Aorta (tissue), 5 donors: ENCODE measurements at places on chromosomes 1 and 21. TPM values are rescaled to one million over a fixed set of nuclear protein-coding genes. Genes with fewer than 3 reads are reported as not detected.

Gene CR1L
- total RNA-seq, result not detected

Gene STUM
- total RNA-seq, result 3.0 TPM

Gene CDA
- total RNA-seq, result 5.3 TPM

Gene ANGPTL7
- total RNA-seq, result 7.1 TPM

Gene ZNF326
- 20.6 TPM for total RNA-seq

Gene KRTAP10-1
- total RNA-seq, result not detected

Gene SESN2
- 9.8 TPM for total RNA-seq

GRCh38 chr1:121443001-121443540, 258.3 kb downstream of the SRGAP2C start:
- DNase-seq, result no peak
- no peaks in the 10 kb centered on the region for H3K4me1 ChIP-seq
- H3K4me3 ChIP-seq, result no peak overlapping the region
- H3K27me3 ChIP-seq, result no peaks in the 10 kb centered on the region

DNA sequence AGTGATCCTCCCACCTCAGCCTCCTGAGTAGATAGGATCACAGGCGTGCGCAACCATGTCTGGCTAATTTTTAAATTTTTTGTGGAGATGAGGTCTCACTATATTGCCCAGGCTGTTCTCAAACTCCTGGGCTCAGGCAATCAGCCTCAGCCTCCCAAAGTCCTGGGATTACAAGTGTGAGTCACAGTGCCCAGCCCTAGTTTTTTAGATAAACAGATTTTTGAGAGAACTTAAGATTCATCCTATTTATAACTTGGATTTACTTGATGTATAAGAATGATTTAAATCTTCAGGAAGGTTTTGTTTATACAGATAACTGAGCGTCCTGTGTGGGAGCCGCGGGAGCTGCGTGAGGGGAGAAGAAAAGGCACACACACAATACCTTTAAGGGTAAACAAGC, 26.2 kb downstream of the HEYL start:
- H3K36me3 ChIP-seq, result peaks cover 2% of the 10 kb centered on the region
- no peaks in the 10 kb centered on the region for H3K4me1 ChIP-seq
- H3K4me3 ChIP-seq, result no peak overlapping the region

- H3K27me3 ChIP-seq, result no peaks in the 10 kb centered on the region
- no peak overlapping the region for H3K27ac ChIP-seq
- H3K4me1 ChIP-seq, result no peaks in the 10 kb centered on the region
- no peak for DNase-seq
- H3K4me3 ChIP-seq, result no peak overlapping the region
These were observed 102.3 kb downstream of the LACTBL1 start for GRCh38 chr1:22870201-22870871.

DNA sequence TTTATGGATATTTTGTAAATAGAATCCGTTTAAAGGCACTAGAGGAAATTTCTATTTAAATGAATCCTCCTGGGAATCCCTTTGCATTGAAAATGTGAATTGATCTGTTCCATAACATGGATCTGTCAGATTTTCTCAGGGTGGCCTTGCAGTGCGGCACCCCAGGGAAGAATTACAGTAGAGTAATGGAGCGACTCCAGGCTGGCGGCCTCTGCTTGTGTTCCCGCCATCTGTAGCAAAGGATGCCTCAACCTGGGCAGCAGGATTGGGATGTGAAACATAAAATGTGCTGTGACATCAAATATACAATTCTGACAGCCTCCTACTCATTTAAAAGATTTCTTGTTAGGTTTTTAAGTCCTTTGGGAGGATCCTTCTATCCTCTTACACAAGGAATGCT, 115.9 kb downstream of the RHOU start:
- H3K4me3 ChIP-seq, result no peak overlapping the region
- no peak for DNase-seq
- H3K4me1 ChIP-seq, result no peaks in the 10 kb centered on the region
- no peaks in the 10 kb centered on the region for H3K36me3 ChIP-seq
- H3K27ac ChIP-seq, result no peak overlapping the region

DNA sequence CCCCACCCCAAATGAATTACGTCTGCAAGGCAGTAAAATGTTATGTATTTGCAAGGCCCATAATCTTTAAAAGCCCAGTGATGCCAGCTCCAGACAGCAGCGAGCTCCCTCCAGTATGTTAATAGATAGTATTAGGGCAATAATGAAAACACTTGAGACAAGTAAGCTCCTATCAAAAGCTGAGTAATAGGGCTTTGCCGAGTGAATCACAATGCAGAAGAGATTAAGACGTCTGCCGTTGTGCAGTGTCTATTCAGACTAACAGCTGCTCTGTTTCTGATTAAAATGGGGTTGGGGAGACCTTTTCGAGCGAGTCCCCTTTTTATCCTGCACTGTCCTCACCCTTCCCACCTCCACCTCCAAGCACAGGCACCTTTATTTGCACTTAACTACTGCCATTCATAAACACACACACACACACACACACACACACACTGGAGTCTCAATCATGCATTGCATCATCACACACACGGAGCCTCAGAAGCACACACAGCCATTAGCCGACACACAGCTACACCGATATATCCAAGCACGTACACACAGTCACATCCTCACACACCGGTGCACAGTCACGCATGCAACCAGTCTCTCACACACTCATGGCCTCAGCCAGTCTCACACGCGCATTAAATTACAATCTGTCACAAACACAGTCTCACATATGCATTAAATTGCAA, 46.0 kb upstream of the FOXO6 start:
- H3K4me3 ChIP-seq, result no peak overlapping the region
- DNase-seq, result no peak
- H3K36me3 ChIP-seq, result no peaks in the 10 kb centered on the region
- no peaks in the 10 kb centered on the region for H3K27me3 ChIP-seq

GRCh38 chr1:217889401-217889800, 258.3 kb downstream of the SPATA17 start:
- no peak for DNase-seq
- H3K27ac ChIP-seq, result no peak overlapping the region
- no peak overlapping the region for H3K4me3 ChIP-seq
- H3K4me1 ChIP-seq, result peaks cover 2% of the 10 kb centered on the region
- H3K36me3 ChIP-seq, result no peaks in the 10 kb centered on the region

DNA sequence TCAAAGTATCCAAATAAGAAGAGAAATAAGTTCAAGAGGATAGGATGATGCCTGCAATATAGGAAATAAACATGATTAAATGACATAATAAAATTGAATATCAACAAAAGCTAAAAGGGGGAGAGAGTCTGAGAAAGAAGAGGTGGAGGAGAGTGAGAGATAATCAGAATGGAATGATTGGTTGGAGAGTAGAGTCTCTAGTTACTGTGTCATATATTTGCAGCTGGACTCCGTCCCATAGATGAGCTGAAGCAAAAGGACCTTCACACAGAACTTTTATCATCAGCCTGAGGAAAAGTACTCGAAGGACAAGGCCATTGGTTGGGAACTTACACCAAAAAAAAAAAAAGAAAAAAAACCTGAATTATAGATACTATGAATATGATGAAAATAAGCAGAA, 22.8 kb upstream of the S100A2 start:
- no peak for DNase-seq
- H3K27ac ChIP-seq, result no peak overlapping the region
- no peaks in the 10 kb centered on the region for H3K36me3 ChIP-seq
- no peaks in the 10 kb centered on the region for H3K27me3 ChIP-seq

DNA sequence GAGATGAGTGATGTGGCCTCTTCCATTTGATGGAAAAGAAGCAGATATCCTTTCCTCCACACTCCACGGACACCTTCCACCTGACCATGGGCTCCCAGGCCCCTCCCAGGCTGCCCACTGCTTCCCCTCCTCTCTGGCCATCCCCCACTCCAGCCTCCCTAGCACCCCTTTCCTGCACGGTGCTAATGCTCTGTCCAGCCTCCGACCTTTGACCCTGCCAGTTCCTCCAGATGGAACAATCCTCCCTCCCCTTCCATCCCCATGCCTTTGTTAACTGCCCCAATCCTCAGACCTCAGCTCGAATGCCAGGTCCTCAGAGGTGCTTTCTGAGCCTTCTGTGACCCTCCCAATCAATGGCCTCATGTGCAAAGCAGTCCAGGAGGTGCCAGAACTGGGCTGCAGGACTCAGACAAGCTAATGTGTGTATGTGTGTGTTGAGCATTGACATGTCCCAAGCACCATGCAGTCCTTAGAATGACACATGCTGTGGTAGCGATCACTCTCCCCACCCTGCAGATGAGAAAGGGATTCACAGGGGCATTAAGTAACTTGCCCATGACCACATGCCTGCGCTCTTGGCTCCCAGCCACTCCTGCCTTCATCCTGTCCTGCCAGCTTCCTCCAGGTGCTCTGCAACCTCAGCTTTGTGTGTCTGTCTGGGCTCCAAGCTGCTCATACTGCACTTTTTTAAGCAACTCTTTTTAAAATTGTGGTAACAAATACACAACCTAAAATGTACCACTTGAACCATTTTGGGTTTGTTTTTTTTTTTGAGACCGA, 63.5 kb upstream of the EDN2 start:
- no peaks in the 10 kb centered on the region for H3K4me1 ChIP-seq
- no peaks in the 10 kb centered on the region for H3K36me3 ChIP-seq
- H3K4me3 ChIP-seq, result no peak overlapping the region
- H3K27me3 ChIP-seq, result no peaks in the 10 kb centered on the region

GRCh38 chr1:77514921-77515776, 167.3 kb downstream of the ZZZ3 start:
- H3K36me3 ChIP-seq, result no peaks in the 10 kb centered on the region
- no peaks in the 10 kb centered on the region for H3K4me1 ChIP-seq
- DNase-seq, result no peak
- no peaks in the 10 kb centered on the region for H3K27me3 ChIP-seq

DNA sequence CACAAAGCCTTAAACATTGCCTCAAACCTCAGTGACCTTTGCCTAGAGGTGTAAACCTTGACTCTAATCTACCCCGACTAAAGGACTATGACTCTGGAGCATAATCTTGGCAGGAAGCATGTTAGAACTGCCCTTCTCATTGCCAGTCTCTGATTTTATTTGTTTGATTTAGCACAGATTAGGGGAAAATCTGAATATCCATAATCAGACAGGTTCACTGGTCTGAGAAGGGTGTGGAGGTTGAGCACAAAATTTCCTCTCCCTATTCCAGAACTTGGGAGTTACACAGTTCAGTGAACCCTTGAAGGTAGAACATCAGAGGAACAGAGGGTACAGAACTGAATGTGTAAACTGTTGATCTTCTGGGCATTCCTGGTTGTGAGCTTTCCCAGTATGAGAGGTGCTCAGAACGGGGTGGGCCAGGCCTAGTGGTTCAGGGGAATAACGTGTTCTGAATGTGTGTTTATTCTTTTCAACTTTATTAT, 8.3 kb upstream of the PSMB4 start:
- H3K27ac ChIP-seq, result no peak overlapping the region
- no peaks in the 10 kb centered on the region for H3K4me1 ChIP-seq
- DNase-seq, result no peak

DNA sequence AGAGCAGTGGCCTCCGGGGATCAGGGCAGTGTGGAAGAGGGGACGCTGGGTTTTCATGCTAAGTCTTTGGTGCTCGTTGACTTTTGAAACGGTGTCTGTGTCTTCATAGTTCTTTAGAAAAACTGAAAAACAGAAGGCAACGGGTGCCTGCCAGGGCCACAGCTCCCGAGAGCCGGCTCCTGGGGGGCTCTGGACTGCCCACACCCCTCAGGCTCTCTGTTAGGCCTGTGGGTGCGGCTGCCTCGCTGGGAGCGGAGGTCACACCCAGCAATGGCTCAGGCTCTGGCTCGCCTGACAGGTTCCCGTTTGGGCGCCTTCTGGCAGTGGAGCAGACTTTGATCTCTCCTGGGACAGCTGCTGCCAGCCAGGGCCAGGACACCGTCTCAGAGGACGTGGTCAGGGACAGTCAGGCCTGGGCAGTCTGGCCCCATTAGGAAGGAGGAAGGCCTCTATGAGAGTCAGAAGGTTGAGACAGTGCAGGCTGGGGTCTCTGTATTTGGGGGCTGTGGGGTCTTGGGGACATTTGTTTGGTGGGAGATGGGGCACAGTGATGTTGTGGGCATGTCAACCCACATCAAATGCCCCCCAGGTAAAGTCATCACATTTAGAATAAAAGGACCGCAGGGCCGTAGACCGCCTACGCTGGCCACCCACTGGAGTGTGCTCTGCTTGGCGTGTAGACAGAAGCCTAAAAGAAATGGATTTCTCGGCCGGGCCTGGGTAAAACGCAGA, 5.6 kb downstream of the ARHGEF16 start:
- peak; percentile 40 for DNase-seq
- no peak overlapping the region for H3K4me3 ChIP-seq
- H3K27me3 ChIP-seq, result no peaks in the 10 kb centered on the region
- no peaks in the 10 kb centered on the region for H3K4me1 ChIP-seq
- no peak overlapping the region for H3K27ac ChIP-seq
- H3K36me3 ChIP-seq, result no peaks in the 10 kb centered on the region

DNA sequence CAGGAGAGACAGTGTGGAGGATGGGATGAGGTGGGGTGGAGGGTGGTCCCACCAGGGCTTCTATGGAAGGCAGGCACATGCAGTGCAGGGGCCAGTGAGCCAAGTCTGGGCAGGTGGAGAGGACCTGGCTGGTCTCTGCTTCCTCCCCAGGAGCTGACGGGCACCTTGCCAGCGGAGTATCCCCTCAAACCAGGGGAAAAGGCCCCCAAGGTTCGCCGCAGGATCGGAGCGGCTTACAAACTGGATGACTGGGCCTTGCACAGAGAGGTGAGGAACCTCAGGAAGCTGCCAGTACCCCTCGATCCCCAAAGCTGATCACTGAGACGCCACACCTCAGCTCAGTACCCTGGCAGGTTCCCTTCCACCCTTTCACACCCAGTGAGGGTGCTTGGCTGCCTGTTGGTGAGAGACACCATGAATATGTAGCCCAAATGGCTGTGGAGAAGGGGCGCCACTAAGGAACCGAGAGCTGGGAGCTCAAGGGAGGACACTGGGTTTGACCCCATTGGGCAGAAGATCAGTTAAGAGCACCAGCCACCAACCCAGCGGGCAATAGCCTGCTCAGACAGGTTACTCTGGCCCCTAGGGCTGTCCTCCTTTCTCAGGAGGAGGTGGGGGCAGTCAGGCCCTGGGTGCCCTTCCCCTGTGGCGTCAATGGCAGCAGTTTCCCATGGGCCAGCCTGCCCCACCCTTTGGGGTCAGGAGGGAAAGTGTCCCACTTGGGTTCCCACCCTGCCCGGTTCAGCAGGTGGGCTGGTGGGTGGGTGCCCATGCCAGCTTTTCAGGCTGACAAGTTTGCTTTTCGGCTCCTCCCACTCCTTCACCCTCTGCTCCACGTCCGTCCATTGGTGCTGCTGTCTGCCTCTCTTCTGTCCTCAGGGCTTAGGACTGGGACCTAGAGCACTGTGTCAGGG, 5.5 kb downstream of the INAVA start:
- DNase-seq, result peak; percentile 36
- no peak overlapping the region for H3K4me3 ChIP-seq
- H3K27ac ChIP-seq, result no peak overlapping the region
- no peaks in the 10 kb centered on the region for H3K27me3 ChIP-seq
